ENCODE measurements at places on chromosomes 12 and 14. TPM values are rescaled to one million over a fixed set of nuclear protein-coding genes. Genes with fewer than 3 reads are reported as not detected.

KCNC2 gene
- total RNA-seq: not detected

TTC8 gene
- 35.7 TPM for total RNA-seq

PTPRO gene
- not detected for total RNA-seq

AQP6 gene
- not detected for total RNA-seq

DCTN2 gene
- 190 TPM for total RNA-seq

CDH24 gene
- total RNA-seq: 3.2 TPM

HRK gene
- 1.3 TPM for total RNA-seq

NID2 gene
- total RNA-seq: 28.0 TPM

GPRC5D gene
- total RNA-seq: not detected

LEMD3 gene
- 10.7 TPM for total RNA-seq

KRT2 gene
- total RNA-seq: not detected

TAPBPL gene
- total RNA-seq: 3.3 TPM

SOS2 gene
- total RNA-seq: 11.2 TPM

DHH gene
- not detected for total RNA-seq

JAG2 gene
- 24.0 TPM for total RNA-seq

TAMALIN gene
- 0.84 TPM for total RNA-seq

OTUB2 gene
- 3.0 TPM for total RNA-seq

BCL7A gene
- total RNA-seq: 10.3 TPM

RFC5 gene
- total RNA-seq: 37.5 TPM

C1QL4 gene
- total RNA-seq: 5.5 TPM

E2F7 gene
- total RNA-seq: 8.6 TPM

GLIPR1L2 gene
- total RNA-seq: 0.13 TPM

GPD1 gene
- total RNA-seq: 0.23 TPM

DRAM1 gene
- 20.4 TPM for total RNA-seq

VIPAS39 gene
- 15.0 TPM for total RNA-seq

CCDC177 gene
- total RNA-seq: 0.05 TPM

SFSWAP gene
- 31.0 TPM for total RNA-seq

SMIM41 gene
- not detected for total RNA-seq

KLHDC1 gene
- total RNA-seq: 0.30 TPM

MIP gene
- total RNA-seq: not detected

KANSL2 gene
- total RNA-seq: 39.9 TPM

SLC17A8 gene
- not detected for total RNA-seq

EIF2S3B gene
- 0.65 TPM for total RNA-seq

PDE3A gene
- total RNA-seq: 3.0 TPM

EDDM3A gene
- total RNA-seq: not detected

TBX5 gene
- not detected for total RNA-seq

NOP9 gene
- total RNA-seq: 18.8 TPM

CIROP gene
- not detected for total RNA-seq

FSCB gene
- total RNA-seq: not detected

Data from A549 treated with Hydrocortisone at 1 μM for 4 hours (cell line).